Nasal cavity respiratory epithelium epithelial cell of viscerocranial mucosa (primary cell): ENCODE measurements at places on chromosomes 13 and 19. TPM values are rescaled to one million over a fixed set of nuclear protein-coding genes. Genes with fewer than 3 reads are reported as not detected.

Gene MEF2B
- 0.14 and 0.34 TPM in 2 replicates for total RNA-seq

Gene CCDC8
- total RNA-seq, result 15.0 and 16.1 TPM in 2 replicates

Gene PGLYRP2
- not detected in 2 replicates for total RNA-seq

Gene CPB2
- not detected in 2 replicates for total RNA-seq

Gene CNMD
- not detected in 2 replicates for total RNA-seq

Gene LYL1
- 0.50 and 0.68 TPM in 2 replicates for total RNA-seq

Gene APOC1
- 0.43 TPM in 1 of 2 replicates, not detected in the other for total RNA-seq

Gene NDUFA7
- total RNA-seq, result 18.7 and 24.3 TPM in 2 replicates

Gene RXFP2
- total RNA-seq, result not detected in 2 replicates

Gene ARRDC2
- total RNA-seq, result 6.2 and 8.4 TPM in 2 replicates

Gene NLRP11
- not detected in 2 replicates for total RNA-seq

Gene IZUMO2
- not detected in 2 replicates for total RNA-seq

Gene TEX30
- 9.0 and 20.2 TPM in 2 replicates for total RNA-seq
